Muscle of arm (tissue), 14 donors: ENCODE measurements at places on chromosomes 2 and 18. TPM values are rescaled to one million over a fixed set of nuclear protein-coding genes. Genes with fewer than 3 reads are reported as not detected.
A peak's percentile ranks its signal among the peaks of the same experiment; 100 is the strongest.

GRCh38 chr18:13178976-13179375 lies 39.6 kb upstream of the LDLRAD4 start:
- no peak for DNase-seq

The EGR4 gene
- not detected for polyA plus RNA-seq

The SELENOI gene
- polyA plus RNA-seq = 11.1 TPM

- no peak for DNase-seq
Observed at GRCh38 chr2:160720098-160720497, 226.5 kb upstream of the RBMS1 start.

DNA sequence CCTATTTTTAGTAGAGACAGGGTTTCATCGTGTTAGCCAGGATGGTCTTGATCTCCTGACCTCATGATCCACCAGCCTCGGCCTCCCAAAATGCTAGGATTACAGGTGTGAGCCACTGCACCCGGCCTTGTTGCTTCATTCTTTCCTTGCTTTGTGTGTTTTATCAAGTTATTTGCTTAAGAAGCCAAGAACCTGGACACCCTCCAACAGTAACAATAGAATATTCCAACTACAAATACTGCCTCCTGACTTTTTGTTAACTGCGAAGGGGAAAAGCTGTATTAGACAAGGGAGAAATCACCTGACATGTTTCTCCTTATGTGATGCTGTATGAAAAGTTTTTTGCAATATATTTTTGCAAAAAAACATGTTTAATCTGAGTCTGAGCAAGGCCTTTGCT lies 297.2 kb downstream of the NCKAP5 start:
- DNase-seq = no peak

The ASXL3 gene
- polyA plus RNA-seq = 4.3 TPM

GRCh38 chr18:26383454-26384270 lies 157.4 kb downstream of the TAF4B start:
- peak; percentile 27 for DNase-seq

GRCh38 chr2:177673602-177674595 lies 281.3 kb downstream of the AGPS start:
- no peak for DNase-seq

GRCh38 chr2:182445391-182445965 lies 18.6 kb upstream of the PDE1A start:
- no peak for DNase-seq
